ENCODE measurements at places on chromosomes 3 and 15.

DNA sequence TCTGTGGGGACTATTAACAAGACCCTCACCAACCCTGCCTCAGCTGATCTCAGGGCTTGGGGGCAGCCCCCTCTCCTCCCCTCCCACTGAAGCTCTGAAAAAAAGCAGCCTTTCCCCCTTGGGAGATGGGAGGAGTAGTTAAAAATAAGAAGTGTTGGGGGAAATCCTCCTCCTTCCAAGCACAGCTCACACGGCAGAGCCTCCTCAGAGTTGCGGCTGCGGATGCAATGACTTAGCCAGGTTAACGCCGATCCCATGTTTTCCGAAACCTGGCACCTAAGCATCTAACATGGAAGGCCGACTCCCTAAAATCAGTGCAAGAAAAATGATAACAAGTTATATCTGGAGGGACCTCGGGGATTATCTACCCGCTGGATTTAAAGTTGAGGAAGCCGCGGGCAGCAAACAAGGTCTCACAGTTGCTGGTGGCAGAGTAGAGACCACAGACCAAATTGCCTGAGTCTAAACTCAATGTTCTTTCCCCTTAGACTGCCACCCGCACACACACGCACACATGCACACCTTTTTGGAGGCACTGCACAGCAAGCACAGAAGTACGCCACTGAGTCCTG is 1.1 kb upstream of the TPM1 start:
- DNase-seq, result no peak

DNA sequence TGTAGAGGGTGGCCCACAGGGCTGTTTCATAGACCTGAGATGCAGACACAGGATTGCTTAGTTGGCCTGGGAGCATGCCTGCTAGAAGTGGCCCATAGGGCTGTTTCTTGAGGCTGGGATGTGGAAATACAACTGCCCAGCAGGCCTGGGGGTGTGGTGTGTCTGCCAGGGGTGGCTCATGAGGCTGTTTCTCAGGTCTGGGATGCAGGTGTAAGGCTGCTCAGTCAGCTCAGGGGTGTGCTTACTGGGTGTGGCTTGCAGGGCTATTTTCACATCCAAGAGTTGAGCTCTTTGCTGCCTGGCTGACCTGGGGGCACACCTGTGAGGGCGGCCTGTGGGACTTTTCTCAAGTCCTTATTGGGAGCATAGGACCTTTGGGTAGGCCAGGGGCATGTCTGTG is 131.3 kb downstream of the DOCK3 start:
- no peak for DNase-seq

DNA sequence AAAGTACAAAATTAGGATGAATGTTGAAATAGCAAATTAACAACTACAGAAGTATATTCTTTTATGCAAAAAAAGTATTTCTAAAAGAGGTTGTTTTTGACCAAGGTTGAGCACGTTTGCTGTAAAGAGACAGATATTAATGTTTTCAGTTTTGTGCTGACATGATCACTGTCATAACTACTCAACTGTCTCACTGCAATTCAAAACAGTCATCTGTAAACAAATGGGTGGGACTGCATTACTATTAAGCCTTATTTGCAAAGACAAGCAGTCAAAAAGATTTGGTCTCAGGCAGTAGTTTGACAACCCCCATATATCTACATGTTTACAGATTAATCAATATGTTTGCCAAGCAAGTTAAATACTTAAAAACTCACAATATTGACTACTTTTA is 109.1 kb upstream of the ZNF385D start:
- DNase-seq, result no peak

DNA sequence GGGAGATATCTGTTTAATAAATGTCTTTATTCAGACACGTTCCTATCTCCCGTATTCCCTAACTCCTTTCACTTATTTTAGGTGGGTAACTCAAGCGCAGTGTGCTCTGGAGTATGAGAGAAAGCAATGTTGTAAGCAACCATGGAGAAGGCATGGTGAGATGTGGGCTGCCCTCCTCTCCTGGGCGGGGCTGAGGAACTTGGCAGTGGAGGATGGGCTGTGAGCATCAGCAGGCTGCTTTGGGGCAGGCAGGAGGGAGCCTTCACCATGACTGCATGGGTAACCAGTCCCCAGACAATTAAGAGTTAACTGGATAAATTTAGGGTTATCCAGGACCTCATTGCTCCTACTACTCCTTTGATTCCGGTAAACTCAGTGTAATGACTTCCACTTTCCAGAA is 126.1 kb downstream of the RORA start:
- DNase-seq, result no peak

DNA sequence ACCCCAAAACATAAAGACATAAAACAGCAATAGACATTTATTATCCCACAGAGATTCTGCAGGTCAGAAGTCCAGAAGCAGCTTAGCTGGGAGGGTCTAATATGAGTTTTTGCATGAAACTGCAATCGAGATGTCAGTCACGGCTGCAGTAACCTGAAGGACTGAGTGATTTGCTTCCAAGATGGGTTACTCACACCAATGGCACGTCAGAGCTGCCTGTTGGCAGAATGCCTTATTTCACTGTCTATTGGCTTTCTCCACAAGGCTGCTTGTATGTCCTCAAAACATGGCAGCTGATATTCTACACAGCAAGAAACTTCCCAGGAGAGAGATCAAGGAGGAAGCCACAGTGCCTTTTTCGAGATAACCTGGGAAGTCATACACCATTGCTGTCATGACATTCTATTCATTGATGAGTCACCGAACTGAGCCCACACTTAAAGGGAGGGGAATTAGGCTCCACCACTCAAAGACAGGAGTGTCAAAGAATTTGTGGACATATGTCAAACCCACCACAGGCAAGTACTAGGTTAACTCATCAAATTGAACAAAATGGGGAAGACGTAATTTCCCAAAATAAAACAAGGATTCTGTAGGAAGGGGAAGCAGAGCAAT is 122.2 kb downstream of the SYNPR start:
- no peak for DNase-seq

GRCh38 chr15:91461377-91461776 is 361.3 kb downstream of the SV2B start:
- no peak for DNase-seq

- DNase-seq, result no peak
Observed at GRCh38 chr3:157572559-157573270, 69.5 kb upstream of the VEPH1 start.

GRCh38 chr3:184543843-184544512 is 17.6 kb upstream of the EPHB3 start:
- DNase-seq, result peak; percentile 83

DNA sequence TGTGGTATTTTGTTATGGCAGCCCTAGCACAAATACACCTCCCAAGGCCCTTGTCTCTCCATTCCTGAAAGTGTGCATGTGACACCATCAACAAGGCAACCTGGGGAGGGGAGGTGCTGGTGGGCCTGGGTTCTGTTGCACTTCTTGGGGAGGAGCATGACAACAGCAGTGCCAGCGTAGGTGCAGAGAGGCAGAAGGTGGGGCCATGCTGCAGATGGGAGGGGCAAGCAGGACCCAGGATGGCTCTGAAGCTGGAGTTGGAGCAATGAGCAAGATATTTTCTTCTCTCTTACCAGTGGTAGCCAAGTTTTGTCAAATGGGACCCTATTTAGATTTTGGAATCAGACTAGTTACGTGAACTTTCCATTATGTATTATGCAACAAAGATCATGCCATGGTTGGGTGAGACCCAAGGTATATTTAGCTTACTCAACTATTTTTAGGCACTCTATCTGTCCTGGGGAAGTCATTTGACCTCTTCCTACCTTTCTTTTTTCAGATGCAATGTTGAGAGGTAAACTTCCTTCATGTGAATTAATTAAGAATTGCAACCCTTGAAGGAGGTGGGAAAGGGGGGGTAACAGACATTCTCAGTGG is 3.4 kb downstream of the FYCO1 start:
- no peak for DNase-seq

DNA sequence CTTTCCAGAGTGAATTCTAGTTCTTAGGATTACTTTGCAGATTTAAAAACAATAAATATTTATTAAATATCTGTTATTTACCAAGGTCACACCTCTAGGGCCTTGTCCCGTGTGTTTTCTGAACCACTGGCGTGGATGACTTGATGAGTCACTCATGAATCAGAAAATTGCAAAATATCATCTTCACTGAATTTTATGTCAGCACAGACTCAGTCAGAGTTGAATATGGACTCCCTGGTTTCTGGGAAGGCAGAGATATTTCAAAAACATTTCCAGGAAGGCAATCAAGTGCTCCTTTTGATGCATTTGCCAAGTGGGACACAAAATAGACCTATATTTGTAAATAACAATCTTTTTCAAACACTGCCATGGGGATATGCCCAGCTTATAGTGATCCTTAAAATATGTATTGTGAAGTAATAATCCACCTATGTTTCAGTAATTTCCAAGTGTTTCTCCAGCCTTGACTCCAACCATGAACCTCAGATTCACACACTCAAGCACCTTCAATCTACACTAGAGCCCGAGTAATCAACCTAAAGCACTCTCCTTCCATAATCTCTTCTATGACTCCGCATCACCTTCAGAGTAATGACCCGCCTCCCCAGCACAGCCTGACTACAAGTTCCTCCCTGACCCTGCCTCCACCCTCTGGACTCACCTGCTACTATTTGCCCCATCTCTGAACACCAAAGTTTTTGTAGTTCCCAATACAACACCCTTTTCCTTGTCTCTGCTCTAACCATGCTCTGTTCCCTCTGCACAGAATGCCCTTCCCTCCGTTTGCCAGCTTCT is 24.3 kb downstream of the DPH3 start:
- DNase-seq, result no peak

- DNase-seq, result peak; percentile 49
Observed at GRCh38 chr3:152269831-152270734, 1.4 kb downstream of the MBNL1 start.

DNA sequence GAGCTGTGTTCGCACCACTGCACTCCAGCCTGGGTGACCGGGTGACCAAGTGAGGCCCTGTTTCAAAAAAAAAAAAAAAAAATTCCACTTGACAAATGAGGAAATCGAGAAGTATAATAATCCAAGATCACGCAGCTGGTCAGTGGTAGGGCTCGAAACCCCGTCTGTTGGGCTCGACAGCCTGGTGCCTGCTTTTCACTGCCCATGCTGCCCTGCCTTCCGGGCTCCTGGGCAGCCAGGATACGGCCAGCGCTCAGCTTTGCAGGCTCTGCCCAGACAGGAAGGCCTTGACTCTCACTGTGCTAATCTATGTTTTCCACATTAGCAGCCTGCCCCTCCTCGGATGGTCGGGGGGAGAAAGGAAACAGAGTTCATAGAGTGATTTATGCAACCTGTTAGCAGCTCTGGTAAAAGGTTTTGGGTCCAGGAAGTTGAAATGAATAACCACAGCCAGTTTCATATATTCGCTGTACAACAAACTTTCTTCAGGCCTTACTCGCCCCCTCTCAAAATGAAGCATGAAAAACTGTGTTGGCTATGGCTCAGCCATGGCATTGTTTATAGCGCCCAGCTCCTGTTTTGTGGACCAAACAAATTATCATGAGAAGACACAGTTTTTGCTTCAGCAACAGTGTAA is 108.8 kb downstream of the XXYLT1 start:
- DNase-seq, result no peak

DNA sequence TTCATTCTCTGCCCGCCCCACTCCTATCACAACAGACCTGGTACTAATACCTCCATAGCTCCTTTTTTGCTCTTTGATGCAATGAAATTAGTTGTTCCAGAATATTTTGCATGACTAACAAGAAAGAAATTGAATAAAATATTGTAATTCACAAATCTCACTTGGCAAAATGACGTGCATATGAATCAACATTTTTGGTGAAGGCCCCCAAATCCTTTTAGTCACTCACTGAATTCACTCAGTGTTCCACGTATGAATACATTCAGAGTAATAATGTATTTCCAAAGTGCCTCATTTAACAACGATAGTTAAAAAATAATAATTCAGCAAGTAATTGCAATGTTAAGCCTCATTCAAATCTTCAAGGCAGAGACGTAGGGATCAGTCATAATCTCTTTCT is 148.6 kb upstream of the STRIT1 start:
- DNase-seq, result no peak

- DNase-seq, result no peak
Observed at GRCh38 chr15:97547381-97547780, 413.1 kb upstream of the ARRDC4 start.

- DNase-seq, result no peak
Observed at GRCh38 chr3:153978006-153978405, 143.2 kb upstream of the ARHGEF26 start.

- DNase-seq, result no peak
Observed at GRCh38 chr3:69696367-69696766, 42.9 kb upstream of the MITF start.

Measured in posterior vena cava (tissue), 2 donors.